ENCODE measurements at places on chromosomes 7 and 10.

- no peak for DNase-seq
Observed at GRCh38 chr7:4916113-4916512, 32.6 kb upstream of the RADIL start.

DNA sequence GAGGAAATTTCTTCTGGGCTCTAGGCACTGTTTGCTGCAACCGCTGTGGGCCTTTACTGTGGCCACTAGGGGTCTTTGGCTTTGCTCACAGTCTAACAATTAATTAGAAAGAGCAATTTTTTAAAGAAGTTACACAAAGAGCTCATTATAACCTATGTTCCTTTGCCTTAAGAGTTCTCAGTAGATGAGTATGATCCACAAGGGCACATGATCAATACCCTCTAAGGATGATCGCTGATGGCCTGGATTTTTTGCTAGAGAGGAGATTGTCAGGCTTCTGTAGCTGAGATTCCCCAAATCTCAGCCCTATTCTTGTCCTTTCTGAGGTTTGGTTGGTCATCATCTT lies 80.8 kb upstream of the RHOBTB1 start:
- DNase-seq, result no peak

DNA sequence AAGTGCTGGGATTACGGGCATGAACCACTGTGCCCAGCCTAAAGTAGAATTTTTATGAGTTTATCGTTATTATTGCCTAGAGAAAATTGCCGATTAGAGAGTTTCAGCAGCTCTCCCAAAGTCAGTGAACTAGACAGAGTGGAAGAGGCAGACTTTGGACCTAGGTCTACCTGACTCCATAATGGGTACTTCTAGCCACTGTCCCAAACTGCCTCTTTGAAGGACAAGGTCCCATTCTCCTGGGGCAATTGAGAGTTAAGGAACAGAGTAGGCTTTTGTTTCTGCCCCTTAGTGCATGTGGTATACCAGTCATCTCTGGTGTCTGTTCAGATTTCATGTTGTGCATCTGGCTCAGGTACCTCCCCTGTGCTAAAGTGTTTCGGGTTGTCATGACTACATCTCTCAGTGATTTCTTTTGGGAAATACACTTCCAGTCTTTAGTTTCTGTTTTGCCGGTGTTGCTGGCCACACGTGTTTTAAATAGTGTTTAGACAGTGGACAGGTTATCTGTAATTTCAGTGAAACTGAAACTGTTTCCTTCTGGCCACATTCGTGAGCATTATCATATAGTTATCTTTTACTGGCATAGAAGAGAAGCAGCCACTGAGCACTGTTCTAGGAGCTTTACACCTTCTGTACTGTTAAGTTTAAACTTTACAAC lies 4.7 kb downstream of the TMEM236 start:
- DNase-seq, result no peak

DNA sequence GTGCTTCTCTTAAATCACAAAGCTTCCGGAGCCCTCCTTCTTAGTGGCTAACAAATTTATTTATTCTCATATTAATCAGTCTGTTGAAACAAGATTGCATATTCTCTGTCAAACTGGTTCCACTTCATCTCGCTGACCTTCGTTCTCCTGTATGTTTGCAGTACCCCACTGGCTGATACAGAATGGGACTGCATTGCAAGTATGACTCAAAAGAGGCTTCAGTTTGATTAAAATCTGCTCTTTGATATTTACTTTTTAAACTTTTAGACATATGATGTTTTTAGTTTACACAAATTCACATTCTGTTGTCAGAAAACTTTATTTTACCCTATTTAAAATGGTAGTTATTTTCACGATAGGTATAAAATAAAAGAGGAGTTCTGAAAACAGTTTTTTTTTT lies 14.3 kb upstream of the ARHGAP12 start:
- DNase-seq, result no peak

DNA sequence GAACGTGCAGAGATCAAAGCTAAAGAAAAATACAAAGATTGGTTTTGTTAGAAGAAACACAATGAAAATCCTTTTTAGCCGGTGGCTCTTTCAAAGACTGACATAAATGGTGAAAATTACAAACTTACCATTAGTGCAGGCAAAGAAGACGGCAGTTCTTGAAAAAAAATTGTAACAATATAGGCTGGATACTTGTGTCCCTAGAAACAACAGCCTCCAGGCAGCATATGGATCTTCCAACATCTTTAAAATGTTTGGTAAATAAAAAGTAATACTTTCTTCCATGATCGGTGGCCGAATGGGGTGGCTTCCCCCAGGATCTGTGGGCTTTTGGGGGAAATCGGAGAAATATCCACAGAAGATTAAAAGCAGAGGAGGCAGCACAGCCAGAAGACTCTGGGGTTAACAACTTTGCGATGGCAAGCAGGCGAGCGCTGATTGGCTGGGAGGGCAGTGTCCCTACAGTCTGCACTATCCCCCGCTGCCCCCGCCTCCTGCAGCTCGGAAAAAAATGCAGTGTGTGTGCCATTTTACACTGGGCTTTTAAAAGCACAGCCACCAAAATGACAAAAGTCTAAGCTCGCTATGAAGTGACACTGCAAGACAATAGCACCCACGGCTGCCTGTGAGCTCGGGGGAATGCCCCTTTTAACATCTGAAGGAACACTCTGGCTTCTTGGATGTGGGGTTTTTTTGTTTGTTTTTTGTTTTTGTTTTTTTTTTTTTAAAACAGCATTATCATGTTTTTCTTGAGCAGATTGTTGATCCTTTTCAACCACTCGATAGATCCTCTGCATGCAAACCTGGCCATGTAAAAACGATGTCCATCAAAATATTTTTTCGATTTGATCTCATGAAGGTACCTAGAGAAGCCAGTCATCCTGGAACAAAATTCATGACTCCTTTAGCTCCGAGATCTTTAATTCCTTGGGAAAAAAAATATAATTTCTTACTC lies 31.7 kb upstream of the EPC1 start:
- peak; percentile 81 for DNase-seq

DNA sequence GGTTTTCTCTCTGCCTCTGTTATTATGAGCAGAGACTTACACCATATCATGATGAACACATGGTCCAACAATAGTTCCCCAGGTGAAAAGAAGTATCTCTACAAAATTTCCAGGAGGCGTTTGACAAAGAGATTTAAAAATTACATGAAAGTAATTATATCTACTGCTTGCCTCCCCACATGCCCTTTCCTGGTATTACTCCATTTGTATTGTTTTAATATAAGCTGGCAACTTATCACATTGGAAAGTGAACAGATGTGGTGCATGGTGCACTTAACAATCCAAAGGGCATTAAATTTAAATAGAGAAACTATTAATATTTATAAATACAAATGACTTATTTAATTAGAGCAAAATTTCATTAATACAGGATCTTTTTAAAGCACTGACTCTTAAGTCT lies 638.2 kb downstream of the ANKRD7 start:
- no peak for DNase-seq

- no peak for DNase-seq
Observed at GRCh38 chr7:80078159-80078731, 56.4 kb upstream of the GNAI1 start.

DNA sequence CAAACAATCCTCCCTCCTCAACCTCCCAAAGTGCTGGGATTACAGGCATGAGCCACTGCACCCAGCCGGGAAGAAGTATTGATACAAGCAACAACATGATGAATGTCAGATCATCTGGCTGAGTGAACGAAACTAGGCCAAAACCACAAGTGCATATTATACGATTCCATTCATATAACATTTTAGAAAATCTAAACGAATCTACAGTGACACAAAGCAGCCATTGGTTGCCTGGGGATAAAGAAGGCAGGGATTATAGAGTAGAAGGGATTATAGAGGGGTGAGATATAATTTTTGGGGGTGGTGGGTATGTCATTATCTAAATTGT lies 11.5 kb upstream of the RHBDD2 start:
- no peak for DNase-seq

GRCh38 chr10:71580415-71580814 lies 139.2 kb downstream of the C10orf105 start:
- DNase-seq, result no peak

- DNase-seq, result no peak
Observed at GRCh38 chr7:134440067-134440466, 18.8 kb downstream of the AKR1B1 start.

DNA sequence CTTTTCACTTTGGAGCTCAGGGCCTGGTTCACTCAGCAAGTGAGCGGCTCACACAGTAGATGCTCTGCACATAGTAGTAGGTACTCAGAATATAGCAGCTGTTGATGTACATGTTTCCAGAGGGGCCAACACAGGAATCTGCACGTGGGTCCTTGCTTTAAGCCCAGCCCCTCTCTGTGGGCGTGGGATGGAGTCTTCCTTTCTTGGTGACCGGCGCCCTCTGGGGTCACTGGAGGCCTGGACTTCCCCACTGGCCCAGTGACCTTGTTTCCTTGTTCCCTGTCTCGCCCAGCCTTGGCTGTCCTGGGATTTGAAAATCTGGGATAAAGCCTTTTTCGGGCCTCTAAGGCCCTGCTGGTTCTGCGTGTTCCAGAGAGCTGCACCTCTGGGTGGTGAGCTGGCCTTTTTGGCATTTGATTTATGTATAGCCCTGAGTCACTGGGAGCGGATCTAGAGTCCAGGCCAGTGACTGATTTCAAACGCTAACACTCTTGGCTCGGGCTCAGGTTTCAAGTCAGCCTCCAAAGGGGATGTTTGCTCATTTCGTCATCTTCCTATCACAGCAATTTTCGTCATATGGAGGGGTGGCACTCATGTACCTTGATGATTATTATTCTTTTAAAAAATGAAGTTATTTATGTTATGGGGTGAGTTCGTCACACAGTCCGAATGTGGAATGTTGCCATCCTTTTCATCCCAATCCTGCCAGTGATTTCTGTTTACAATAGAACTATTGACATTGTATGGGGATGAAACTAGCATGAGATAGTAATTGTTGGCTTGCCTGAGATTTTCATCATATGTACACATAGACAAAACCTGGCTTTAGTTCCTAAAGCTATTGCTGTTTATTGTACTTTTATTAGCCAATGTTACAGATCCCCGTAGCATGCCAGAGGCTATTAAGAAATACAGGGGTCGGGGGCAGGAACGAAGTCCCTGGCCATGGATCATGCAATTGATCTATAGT lies 65.5 kb downstream of the CUX1 start:
- DNase-seq, result no peak

DNA sequence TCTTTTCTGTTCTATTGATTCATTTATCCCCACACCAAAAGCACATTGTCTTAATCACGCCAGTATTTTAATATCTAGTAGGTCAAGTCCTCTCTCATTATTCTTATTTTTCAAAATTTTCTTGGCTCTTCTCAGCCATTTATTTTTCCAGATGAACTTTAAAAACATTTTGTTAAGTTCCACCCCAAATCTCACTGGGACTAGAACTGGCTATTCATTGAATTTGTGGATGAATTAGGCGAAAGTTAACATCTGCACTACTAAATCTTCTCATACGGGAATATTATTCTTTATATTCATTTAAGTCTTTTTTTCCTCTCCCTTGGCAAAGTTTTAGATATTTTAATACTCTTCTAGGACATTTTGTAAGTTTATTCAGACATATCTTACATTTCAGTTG lies 295.2 kb upstream of the MGMT start:
- DNase-seq, result no peak

GRCh38 chr7:133590795-133591194 lies 337.9 kb downstream of the EXOC4 start:
- no peak for DNase-seq

DNA sequence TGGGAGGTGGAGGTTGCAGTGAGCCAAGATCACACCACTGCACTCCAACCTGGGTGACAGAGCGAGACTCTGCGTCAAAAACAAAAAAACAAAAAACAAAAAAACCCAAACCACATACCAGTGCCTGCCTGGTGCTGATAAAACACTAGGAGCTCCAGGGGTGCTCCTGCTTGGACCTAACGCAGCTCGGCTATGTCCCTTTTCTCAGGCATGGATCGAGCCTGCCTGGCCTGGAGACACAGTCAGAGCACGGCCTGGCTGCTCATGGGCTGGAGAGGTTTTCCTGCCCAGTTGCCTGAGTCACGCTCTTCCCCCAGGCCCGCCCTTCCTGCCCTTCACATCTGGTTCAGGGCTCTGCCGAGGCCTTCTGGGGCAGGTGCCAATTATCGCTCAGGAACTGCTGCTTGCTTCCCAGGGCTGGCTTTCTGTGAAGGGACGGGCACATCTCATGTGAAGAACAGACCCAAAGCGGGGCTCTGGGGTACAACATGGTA lies 12.6 kb upstream of the NPFFR1 start:
- DNase-seq, result no peak

DNA sequence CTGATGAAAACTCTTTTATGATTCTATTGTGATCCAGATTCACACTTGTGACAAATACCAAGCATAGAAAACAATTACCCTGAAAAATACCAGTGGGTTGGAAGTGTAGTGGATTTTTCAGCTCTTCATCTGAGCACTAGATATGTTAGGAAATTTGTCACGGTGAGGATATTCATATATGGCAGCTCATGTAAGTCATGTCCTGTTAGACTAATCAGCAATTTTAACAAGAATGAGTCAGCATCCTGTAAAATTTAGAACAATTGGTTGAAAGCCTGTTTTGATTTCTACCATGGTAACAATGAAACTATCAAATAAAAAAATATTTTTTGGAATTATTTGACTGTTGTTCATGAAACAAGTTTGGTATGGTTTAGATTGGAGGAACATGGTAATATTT lies 334.3 kb downstream of the CACNA2D1 start:
- no peak for DNase-seq

- DNase-seq, result no peak
Observed at GRCh38 chr10:113444766-113445365, 108.0 kb upstream of the HABP2 start.

GRCh38 chr10:119642556-119643111 lies 8.5 kb upstream of the BAG3 start:
- no peak for DNase-seq

GRCh38 chr7:124954790-124955189 lies 25.2 kb upstream of the POT1 start:
- DNase-seq, result no peak

DNA sequence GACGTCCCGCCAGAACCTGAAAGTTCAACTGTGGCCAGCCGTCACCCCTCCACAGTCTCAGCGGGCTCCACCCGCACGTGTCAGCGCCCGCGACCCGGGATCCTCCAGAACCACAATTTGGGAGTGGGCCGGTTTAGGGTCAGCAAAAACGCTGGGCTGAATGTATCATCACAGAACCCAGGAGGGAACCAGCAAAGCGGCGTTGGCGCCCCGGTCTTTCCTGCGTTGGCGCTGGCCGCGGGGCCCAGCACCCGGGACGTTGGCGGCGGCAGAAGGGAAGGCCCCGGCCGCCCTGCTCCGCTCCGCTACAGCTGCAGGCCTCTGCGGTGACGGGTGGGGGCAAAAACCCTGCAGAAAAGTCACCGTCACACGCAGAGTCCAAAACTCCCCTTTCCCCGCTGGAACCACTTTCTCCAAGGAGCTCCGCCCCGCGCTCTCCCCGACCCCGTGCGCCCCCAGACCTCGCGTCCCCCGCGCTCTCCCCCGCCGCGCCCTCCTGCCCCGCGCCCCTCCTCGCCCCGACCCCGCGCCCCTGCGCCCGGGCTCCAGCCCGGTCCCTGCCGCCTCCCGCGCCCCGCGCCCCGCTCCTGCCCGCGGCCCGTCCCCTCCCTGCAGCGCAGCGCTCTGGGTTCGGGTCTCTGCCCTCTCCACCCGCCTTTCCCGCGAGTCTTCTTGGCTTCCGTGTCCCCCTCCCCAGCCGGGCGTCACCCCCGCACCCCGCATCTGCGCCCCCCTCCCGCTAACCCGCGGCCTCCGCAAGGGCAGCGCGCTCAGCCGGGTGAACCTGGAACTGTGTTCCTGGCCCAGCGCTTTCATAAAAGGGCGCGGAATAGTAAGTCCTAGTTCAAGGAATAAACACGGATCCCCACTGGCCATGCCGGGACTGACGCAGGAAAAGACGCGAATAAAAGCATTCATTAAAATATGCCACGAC lies 24.0 kb upstream of the RNF32 start:
- no peak for DNase-seq

GRCh38 chr7:98921608-98922372 lies 43.5 kb downstream of the TRRAP start:
- no peak for DNase-seq

Data from activated T-helper 1 cell treated with anti-CD3 and anti-CD28 coated beads, Interleukin-2, amount 50 U/mL, for 16 hours (primary cell).